CD4-positive, alpha-beta T cell treated with Interleukin-2 at 100 ng/mL for 4 hours (primary cell): ENCODE measurements at places on chromosomes 11 and 22.
A peak's percentile ranks its signal among the peaks of the same experiment; 100 is the strongest.

DNA sequence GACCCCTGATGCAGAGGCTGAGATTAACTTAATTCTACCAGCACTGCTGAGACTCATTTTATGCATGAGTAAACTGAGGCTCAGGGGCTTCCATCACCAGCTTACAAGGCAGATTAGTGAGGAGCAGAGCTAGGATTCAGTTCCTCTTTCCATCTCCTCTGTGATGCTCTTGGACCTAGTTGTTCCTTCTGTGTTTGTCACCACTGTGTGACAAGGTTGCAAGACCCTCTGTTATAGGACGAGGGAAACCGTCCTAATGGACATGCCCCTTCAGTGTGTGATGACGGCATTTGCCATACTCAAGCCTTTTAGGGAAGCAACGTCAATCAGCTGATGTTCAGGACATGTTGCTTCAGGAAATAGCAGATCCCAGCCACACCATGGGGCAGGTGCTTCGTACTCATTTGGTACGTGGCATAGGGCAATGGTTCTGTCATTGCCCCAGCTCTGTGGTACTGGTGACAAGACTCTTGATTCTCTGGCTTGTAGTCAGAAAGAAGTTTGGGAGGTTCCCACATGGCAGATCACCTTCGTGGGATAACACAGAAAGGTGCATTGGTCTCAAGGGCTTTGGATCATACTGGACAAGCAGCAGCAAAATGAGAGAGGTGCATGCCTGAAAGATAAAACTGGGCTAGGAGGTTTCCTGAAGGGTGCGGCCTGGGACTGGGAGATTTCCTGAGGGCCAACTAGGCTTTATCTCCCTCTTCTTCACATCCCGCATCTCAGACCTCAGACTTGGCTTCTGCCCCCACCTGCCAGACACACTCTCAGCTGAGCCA, 23.9 kb upstream of the CD44 start:
- no peak for DNase-seq

DNA sequence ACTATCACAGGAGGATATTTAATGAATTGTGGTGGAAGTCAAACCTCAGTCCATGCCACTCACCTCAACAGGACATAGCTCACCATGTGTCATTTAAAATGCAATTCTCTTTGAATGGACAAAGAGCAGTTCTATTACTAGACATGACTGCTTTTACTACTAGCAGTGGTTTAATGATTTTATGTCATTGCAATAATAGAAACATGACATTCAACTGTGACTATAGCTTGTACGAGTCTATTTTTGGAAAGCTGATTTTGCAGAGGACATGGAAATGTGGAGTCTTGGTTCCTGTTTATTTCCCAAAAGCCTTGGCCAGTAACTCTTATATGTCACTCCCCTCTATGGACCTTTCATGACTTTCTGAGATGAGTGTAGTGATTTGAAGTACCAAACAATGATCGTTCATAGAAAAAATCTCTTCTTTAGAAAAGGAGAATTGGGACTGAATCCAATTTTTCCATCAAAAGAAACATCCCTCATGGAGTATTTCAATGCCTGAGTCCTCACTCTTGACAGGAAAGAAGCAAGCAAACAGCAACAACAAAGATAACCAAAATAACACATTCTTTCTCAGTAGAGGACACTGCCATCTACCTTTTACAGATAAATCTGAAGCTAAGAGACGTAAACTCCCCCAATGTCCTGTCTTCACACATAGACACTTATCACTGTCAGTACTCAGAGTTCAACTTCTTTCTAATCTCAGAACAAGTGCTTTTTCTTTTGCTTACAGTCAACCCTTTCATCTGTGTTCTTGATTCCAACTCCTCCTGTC, 233.4 kb downstream of the LRRC4C start:
- no peak for DNase-seq

DNA sequence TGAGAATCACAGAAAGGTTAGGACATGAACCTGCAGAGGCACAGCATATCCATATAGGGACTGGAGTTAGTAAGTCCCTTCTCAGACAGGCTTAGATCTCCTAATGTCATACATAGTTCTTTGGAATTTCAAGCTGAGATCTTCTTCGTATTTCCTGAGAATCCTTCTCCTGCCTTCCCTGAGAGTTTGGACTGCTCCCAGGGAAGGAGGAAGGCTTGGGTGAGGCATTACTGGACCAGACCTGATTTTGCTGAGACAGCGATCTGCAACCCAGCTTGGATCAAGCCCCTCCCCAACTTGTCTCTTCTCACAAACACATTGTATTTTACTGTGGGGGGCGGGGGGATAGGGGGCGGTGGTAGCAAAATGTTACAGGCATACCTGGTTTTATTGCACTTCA, 108.5 kb downstream of the TSPAN18 start:
- no peak for DNase-seq

DNA sequence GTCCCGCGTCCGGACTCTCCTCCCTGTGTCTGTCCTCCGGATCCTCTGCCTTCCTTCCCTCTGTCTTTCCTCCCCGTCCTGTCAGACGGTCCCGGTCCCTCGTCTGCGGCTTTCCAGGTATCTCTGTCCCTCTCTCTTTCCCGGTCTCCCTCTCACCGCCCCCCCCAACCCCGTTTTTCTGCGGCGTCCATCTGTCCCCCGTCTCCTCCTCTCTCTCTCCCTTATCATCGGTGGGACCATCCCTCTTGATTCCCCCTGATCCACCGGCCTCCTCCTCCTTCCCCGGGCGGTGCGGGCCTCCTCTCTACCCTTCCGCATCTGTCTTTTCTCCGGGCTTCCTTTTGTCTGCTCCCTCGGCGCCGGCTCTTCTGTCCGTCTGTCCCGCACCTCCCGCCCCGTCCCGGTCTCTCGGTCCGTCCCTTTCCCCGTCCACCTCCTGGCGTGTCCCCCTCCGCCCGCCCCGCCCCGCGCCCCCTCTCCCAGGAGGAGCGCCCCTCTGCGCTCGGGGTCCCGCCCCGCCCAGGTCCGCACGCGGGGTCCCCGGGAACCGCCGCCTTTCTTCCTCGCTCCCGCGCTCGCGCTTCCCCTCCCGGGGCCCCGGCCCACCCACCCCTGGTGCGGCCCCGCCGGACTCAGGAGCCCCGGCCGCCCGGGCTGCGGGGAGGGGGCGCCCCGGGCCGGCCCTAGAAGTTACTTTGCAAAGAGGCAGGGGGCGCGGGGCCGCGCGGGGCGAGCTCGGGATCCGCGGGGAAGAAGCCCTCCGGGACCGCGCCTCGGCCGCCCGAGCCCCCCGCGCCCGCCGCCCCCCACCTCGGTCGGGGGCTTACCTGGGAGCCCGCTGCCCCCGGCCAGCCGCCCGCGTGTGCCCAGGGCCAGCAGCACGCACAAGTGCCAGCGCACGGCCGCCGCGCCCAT, 568 bp downstream of the SCUBE1 start:
- DNase-seq = no peak

GRCh38 chr11:15829312-15829711, 527.0 kb downstream of the SOX6 start:
- DNase-seq = no peak

DNA sequence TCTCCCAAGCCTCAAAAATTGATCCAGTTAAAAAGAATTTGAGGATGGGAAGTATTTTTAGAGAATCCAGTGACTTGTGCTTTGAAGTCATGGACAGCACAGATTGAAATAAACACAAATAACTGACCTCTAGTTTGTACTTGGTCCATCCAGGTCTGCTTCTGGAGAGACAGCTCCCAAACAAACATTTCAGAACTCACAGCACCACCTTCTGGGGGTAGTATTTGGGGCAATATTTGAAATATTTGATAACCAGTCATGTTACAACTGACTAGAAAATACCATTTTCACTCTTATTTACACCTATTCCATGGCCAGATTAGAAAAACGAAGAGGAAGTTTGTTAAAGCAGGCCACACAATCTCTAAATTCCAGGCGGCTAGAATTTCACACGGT, 56.2 kb downstream of the CTSC start:
- no peak for DNase-seq

DNA sequence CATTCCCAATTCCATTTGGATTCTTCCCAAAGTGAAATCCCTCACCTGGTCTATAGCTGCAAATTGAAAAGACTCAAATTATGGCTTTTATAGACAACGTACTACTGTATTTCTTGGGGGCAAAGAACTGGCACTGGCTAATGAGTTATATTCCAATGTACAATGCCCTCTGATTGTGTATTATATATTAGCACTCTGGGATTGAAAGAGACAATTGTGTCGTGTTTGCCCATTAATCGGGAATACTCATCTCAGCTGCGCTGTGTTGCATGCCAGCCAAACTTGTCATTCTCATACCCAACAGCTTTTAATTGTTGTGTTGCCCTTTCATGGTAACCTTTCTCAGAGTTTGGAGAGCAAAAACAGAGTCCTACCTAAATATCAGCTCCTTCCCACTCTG, 55.0 kb upstream of the ZBTB44 start:
- no peak for DNase-seq

DNA sequence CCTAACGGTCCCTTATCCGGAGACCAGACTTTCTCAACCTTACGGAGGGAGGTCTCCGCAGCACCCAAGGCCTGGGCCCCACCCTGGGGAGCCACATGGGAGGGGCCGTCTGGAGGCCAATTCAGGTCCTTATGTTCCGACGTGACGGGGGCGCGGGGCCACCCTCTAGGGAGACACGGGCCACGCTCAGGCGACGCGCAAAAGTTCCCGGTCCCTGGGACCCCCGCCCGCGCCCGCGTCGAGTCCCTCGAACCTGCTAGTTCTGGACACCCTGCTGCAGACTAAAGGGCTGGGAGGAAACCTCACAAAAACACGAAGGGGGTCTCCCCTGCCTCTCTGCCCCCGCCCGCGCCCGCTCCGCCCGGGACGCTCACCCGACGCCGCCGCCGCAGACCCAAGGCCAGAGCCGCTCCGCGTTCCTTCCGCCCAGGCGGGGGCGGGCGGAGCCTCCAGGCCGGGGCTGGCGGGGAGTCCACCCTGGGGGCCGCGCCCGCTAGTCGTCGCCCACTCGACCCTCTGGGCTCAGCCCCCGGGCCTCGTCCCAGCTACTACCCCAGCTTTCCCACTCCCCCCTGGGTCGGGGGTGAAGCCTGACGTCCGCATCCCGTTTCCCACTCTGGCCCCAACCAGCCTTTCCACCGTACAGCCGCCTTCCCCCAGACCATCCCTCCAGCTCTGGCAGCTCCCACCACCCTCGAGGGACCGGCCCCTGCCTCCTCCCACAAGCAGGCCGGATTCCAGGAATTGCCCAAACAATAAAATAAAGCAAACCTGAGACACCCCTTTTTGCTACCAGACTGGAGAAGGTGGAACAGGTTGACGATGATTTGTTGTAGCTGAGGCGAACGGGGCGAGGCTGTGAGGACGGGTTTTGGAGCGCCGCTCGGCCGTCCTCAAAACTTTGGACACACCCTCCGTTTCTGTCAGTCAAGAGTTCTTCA, 2.7 kb downstream of the RNH1 start:
- no peak for DNase-seq

DNA sequence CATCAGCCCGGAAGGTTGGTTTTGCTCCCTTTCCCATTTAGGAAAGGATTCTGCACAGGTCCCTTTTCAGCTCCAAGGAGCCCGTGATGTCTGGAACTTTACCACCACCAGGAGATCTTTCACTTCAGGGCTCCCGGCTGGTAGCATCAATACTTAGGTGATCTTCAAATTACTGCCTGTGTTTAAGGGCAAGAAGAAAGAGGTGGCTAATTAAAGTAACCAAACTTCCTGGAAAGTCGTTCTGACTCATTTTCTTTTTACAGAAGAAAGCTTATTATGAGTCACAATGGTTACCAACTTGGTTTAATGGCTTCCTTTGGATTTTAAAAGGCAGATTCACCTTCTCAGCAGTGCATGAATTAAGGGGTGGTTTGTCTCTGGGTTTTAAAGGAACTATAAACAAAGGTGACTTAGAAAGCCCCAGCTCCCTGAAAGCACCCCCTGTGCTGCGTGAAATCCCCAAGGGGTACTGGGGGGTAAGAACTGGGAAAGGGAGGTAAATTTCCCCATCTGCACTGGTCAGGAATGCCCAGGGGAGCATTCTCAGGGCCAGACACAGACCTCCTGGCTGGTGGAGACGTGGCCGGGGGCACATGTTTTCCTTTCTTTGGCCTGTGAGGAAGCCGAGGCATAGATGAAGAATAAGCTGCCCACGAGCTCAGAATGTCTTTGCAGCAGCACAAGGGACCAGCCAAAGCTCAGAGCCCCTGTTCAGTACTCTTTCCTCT, 8.8 kb downstream of the POU2F3 start:
- peak; percentile 10 for DNase-seq

- DNase-seq = no peak
Observed at GRCh38 chr11:66848671-66849500, 5.6 kb downstream of the RCE1 start.

DNA sequence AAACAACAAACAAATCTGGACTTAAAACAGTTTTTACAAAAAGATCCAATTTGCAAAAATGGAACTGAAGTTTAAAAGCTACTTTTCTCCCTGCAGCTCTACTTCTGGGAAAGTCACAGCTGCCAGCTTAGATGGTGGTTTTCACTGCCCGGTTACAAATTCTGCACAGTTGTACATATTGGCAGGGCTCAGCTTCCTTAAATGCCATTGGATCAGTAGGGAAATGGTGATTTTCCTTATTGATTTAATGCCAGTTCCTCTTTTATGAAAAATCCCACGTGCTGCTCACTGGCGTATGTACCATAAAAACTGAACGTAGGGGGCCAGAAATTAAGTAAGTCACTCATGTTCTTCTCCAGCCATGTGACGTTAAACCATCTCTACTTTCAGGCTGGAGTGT, 22.8 kb downstream of the GRAP2 start:
- DNase-seq = no peak

DNA sequence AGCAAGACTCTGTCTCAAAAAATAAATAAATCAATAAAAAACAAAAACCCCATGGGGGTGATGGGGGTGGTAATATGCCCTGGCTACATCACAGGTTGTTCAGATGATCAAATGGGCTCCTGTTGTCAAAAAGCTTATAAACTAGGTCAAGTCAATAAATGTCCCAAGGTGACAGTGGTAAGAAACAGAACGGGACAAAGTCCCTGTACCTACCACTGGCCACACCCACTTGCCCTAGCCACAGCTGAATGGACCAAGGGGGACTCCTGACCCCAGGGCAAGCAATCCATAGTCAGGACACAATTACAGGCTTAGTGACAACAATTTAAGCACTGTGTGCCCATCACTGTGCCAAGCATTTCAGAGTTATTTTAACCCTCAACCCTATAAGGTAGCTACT, 6.0 kb downstream of the NAGA start:
- no peak for DNase-seq

DNA sequence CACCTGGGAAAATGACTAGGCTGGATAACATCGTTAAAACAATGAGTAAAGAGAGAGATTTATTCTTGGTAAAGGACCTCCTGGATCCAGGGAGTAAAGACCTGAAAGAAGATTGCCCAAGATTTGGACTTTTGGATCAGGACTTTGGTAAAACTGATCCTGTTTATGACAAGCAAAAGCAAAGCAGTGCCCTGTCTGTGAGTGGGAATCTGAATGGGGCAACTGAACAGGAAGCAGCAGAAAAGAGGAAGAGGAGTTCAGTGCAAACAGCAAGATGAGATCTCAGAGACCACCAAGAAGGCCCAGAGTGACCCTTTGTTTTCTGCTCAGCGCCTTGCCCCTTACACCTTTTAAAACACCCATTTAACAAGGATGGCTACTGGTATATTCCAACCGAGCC, 122.0 kb downstream of the VPREB1 start:
- no peak for DNase-seq

DNA sequence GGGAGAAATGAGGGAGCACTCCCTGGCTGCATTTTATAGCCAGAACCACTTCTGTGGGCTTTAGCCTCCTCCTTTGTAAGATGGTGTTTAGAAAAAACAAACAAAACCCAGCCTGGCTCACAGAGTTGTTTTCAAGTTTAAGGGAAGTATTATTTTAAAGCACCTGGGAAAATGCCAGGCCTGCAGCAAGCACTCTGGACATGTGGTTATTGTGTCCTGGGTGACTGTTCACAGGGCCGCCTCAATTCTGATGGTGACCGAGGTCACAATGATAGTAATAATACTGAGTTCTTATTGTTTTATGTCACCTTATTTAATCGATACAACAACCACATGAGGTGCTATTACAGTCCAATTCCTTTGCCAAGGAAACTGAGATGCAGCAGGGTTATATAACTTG, 20.7 kb upstream of the SLC22A12 start:
- no peak for DNase-seq
